ENCODE measurements at places on chromosomes 7 and 10. TPM values are rescaled to one million over a fixed set of nuclear protein-coding genes. Genes with fewer than 3 reads are reported as not detected.
A peak's percentile ranks its signal among the peaks of the same experiment; 100 is the strongest.

The ANKRD30A gene
- not detected for total RNA-seq

The GATA3 gene
- total RNA-seq = not detected

The ACSM6 gene
- total RNA-seq = not detected

The AKR1B1 gene
- total RNA-seq = 46.7 TPM

The SRPK2 gene
- 56.4 TPM for total RNA-seq

The UCMA gene
- not detected for total RNA-seq

The PRLHR gene
- total RNA-seq = 0.49 TPM

The MOGAT3 gene
- total RNA-seq = not detected

The ZNF365 gene
- 0.41 TPM for total RNA-seq

The EIF5AL1 gene
- total RNA-seq = 0.55 TPM

- DNase-seq = no peak
- H3K27me3 ChIP-seq = no peaks in the 10 kb centered on the region
- H3K4me3 ChIP-seq = no peak overlapping the region
These were observed 122.0 kb downstream of the AGMO start for GRCh38 chr7:15439853-15440252.

- H3K27ac ChIP-seq = no peak overlapping the region
- DNase-seq = no peak
- no peaks in the 10 kb centered on the region for H3K4me1 ChIP-seq
- no peaks in the 10 kb centered on the region for H3K36me3 ChIP-seq
These were observed 80.1 kb downstream of the SEC61G start for GRCh38 chr7:54678763-54679489.

GRCh38 chr10:43273997-43274396, 7.1 kb upstream of the RASGEF1A start:
- no peak overlapping the region for H3K4me3 ChIP-seq
- H3K36me3 ChIP-seq = no peaks in the 10 kb centered on the region

DNA sequence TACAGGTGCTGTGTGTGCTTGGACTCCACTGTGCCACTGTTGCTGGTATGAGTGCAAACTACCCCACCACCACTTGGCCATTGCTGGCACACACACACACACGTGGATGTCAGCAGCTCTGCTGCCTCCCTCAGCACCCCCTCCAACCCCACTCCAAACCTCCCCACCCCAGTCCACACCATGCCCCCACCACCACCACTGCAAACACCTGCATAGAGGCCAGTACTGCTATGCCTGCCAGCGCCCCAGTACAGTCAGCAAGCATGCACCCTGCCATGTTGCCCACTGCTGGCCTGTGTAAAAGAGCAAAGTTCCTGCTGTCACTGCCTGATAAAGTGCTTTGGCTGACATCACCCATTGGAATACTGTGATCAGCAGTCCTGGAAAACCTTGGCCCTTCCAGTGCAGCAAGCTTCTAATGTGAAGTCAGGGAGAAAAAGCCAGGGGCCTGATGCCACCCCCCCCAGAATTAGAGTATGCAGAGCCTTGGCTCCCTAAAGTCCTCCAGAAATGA, 519.2 kb upstream of the PCDH15 start:
- no peak overlapping the region for H3K27ac ChIP-seq
- no peaks in the 10 kb centered on the region for H3K27me3 ChIP-seq
- H3K36me3 ChIP-seq = no peaks in the 10 kb centered on the region
- H3K4me1 ChIP-seq = no peaks in the 10 kb centered on the region
- H3K4me3 ChIP-seq = no peak overlapping the region
- peak; percentile 57 for DNase-seq

DNA sequence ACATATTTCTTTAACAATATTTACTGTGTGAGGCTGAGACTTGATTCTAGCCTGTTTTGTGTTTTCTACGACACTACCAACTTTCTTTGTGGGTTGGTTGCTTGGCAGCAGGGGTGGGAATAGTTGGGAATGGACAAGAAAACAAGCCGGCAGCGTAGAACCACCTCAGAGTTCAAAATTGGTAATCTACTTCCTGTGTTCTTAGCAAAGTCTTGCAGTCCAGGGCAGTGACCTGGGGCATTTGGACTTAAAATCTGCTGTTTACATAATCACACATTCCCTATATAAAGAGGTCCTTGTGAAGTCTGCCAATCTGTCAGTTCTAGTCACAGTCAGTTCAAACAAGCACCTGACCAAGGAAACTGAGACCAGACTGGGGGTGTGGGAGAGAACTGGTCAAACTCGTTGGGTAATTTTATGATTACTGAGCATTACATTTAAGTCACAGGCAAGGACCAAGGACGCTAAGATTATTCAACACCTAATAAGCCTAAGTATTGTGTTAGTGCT, 167.9 kb downstream of the CPEB3 start:
- H3K4me3 ChIP-seq = no peak overlapping the region
- H3K27ac ChIP-seq = peak overlapping the region; percentile 22
- no peaks in the 10 kb centered on the region for H3K27me3 ChIP-seq
- DNase-seq = no peak
- no peaks in the 10 kb centered on the region for H3K36me3 ChIP-seq

- H3K4me3 ChIP-seq = no peak overlapping the region
- no peak overlapping the region for H3K27ac ChIP-seq
- no peaks in the 10 kb centered on the region for H3K27me3 ChIP-seq
- no peaks in the 10 kb centered on the region for H3K4me1 ChIP-seq
These were observed 8.0 kb downstream of the DMBT1 start for GRCh38 chr10:122568551-122568950.

GRCh38 chr7:80216996-80217842, 82.6 kb downstream of the GNAI1 start:
- H3K27ac ChIP-seq = no peak overlapping the region
- H3K4me1 ChIP-seq = no peaks in the 10 kb centered on the region
- H3K4me3 ChIP-seq = no peak overlapping the region
- DNase-seq = no peak

DNA sequence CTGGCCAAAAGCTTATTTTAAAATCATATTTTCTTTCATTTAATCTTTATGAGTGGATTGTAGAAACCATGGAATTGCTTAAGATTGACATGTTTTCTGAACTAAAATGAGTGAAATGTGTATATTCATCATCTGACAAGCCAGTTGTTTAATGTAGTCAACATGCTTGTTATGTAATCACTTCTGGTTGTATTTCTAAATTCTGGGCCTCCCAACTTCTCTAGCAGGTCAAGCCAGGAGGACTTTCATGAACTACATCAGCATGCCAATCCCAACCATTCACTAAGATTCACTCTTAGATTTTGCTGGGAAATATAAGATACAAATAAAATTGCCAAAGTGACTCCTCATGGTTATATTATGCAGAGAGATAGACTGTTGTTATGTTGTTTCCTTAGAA, 21.1 kb upstream of the MAP3K8 start:
- no peak overlapping the region for H3K27ac ChIP-seq
- no peaks in the 10 kb centered on the region for H3K4me1 ChIP-seq
- no peak overlapping the region for H3K4me3 ChIP-seq
- no peak for DNase-seq
- H3K27me3 ChIP-seq = no peaks in the 10 kb centered on the region

- no peak for DNase-seq
- H3K4me1 ChIP-seq = no peaks in the 10 kb centered on the region
- no peak overlapping the region for H3K4me3 ChIP-seq
- no peak overlapping the region for H3K27ac ChIP-seq
- H3K27me3 ChIP-seq = no peaks in the 10 kb centered on the region
- peaks cover 29% of the 10 kb centered on the region for H3K36me3 ChIP-seq
These were observed 8.8 kb downstream of the TRIM8 start for GRCh38 chr10:102653060-102653459.

- H3K27me3 ChIP-seq = no peaks in the 10 kb centered on the region
- no peak overlapping the region for H3K4me3 ChIP-seq
- no peak for DNase-seq
- H3K4me1 ChIP-seq = peaks cover 4% of the 10 kb centered on the region
These were observed 69.3 kb upstream of the PRR15 start for GRCh38 chr7:29494350-29494749.

DNA sequence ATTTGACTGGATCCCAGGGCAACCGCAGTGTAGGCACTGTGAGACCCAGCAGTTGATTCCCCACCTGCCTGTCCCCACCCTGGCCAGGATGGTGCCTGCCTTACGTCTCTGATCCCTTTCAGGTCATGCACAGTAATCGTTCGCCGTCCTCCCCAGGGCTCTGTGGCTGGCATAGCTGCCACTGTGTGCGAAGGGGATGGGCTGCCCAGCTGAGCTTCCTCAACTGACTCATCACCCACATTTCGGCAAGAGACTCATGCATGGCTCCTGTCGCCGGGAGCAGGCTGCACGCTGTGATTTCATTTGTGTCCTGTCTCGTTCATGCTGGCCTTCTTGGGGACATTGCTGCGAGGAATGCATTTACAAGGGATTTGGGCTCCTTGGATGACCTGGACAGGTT, 252.4 kb downstream of the KLF6 start:
- H3K4me3 ChIP-seq = no peak overlapping the region
- H3K27ac ChIP-seq = no peak overlapping the region
- no peak for DNase-seq

DNA sequence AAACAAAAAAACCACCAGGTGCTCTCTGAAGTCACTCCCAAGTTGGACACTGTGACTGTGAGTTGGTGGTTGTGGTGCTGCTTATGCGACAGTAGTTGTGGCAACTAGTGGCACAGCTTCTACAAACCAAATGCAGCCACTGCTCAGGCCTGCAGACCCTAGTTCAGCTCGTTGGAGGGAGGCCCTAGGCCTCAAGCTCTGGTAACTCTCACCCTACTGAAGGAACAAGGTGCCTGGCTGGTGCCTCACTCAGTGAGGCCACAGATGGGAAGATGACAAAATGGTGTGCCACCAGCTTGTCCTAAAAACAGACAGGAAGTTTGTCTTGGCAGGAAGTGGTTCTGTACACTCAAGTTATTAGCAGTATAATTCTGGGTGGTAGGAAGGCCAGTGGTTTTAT, 45.3 kb upstream of the RAPGEF5 start:
- no peak overlapping the region for H3K4me3 ChIP-seq
- no peaks in the 10 kb centered on the region for H3K36me3 ChIP-seq
- DNase-seq = no peak
- no peak overlapping the region for H3K27ac ChIP-seq
- H3K4me1 ChIP-seq = no peaks in the 10 kb centered on the region

DNA sequence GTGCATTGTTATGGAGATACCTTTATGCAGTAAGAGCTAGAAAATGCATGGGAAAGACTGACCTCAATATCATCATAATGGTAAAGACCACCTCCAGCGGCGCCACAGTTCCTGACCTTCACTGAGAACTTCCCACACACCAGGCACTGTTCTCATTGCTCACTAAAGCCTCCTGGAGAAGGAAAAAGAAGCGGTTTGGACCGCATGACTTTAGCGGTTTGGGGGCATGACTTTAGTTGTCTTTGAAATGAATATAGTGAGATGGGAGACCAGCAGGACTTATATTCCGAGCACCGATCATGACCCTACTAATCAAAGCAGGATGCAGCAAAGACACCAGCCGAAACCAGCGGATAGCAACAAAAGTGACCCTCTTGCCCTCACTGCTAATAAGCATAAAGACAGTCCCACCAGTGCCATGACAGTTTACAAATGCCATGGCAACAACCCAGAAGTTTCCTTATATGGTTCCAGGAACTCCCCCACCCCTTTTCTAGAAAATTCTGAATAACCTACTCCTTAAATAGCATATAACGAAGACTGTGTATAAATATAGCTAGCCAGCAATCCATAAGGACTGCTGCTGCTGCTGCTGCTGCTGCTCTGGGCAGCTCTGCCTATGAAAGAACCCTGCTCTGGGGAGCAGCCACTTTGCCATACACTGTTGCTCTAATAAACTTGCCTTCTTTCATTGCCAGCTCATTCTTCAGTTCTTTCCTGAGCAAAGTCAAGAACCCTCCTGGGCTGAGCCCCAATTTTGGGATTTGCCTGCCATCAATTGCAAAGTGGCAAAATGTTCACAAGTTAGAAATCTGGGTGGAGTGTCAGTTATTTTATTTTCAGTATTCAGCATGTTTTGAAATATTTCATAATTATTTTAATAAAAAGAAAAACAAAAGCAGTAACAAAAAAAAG, 694.1 kb downstream of the SUGCT start:
- H3K27ac ChIP-seq = peak overlapping the region; percentile 81
- H3K36me3 ChIP-seq = no peaks in the 10 kb centered on the region
- no peaks in the 10 kb centered on the region for H3K27me3 ChIP-seq
- DNase-seq = no peak
- no peak overlapping the region for H3K4me3 ChIP-seq

GRCh38 chr7:22447762-22448161, 52.2 kb downstream of the STEAP1B start:
- H3K27ac ChIP-seq = no peak overlapping the region
- H3K4me3 ChIP-seq = no peak overlapping the region
- H3K36me3 ChIP-seq = no peaks in the 10 kb centered on the region
- DNase-seq = no peak
- peaks cover 12% of the 10 kb centered on the region for H3K4me1 ChIP-seq

GRCh38 chr7:24313777-24314176, 29.8 kb downstream of the NPY start:
- H3K36me3 ChIP-seq = no peaks in the 10 kb centered on the region
- H3K4me3 ChIP-seq = no peak overlapping the region
- no peaks in the 10 kb centered on the region for H3K4me1 ChIP-seq
- H3K27me3 ChIP-seq = no peaks in the 10 kb centered on the region

GRCh38 chr7:77699056-77699455, 2.8 kb downstream of the RSBN1L start:
- no peaks in the 10 kb centered on the region for H3K27me3 ChIP-seq
- peaks cover 55% of the 10 kb centered on the region for H3K4me1 ChIP-seq
- peak overlapping the region; percentile 96 for H3K27ac ChIP-seq
- no peak for DNase-seq
- H3K36me3 ChIP-seq = no peaks in the 10 kb centered on the region

GRCh38 chr10:119643306-119644204, 7.6 kb upstream of the BAG3 start:
- H3K4me1 ChIP-seq = no peaks in the 10 kb centered on the region
- no peaks in the 10 kb centered on the region for H3K36me3 ChIP-seq
- no peak for DNase-seq
- no peak overlapping the region for H3K4me3 ChIP-seq
- no peak overlapping the region for H3K27ac ChIP-seq

- H3K4me1 ChIP-seq = no peaks in the 10 kb centered on the region
- H3K27me3 ChIP-seq = no peaks in the 10 kb centered on the region
- no peaks in the 10 kb centered on the region for H3K36me3 ChIP-seq
- no peak for DNase-seq
- H3K4me3 ChIP-seq = no peak overlapping the region
- no peak overlapping the region for H3K27ac ChIP-seq
These were observed 89.9 kb downstream of the CDH23 start for GRCh38 chr10:71486484-71487114.

- H3K4me1 ChIP-seq = no peaks in the 10 kb centered on the region
- no peak overlapping the region for H3K4me3 ChIP-seq
- no peaks in the 10 kb centered on the region for H3K36me3 ChIP-seq
- no peaks in the 10 kb centered on the region for H3K27me3 ChIP-seq
- no peak overlapping the region for H3K27ac ChIP-seq
These were observed 121.9 kb downstream of the SMURF1 start for GRCh38 chr7:99021941-99022560.

DNA sequence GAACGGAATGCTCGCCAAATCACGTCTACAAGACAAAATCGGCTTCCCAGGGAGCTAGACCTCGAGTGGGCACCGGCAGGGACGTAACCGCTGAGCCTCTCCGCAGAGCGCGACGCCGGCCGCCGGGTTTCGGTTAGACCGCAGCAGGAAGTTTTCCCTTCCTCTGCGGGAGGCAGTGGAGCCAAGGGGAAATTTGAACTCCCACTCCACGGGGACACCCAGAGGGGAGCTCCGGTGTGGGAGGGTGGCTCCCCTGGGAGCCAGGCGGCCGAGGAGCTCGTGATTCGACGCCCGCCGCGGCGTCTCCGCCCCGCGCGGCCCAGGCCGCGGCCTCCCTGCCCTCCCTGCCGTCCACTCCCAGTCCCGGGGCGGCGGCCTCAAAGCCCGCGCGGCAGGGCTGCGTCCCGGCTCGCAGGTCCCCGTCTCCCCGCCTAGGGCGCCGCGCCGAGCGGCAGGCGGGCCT, 426 bp downstream of the SYPL1 start:
- H3K4me3 ChIP-seq = peak overlapping the region; percentile 62
- peak; percentile 87 for DNase-seq
- H3K27me3 ChIP-seq = no peaks in the 10 kb centered on the region
- H3K4me1 ChIP-seq = peaks cover 69% of the 10 kb centered on the region

Data from sigmoid colon (tissue), 7 donors.